ENCODE measurements at places on chromosomes 12 and 14. TPM values are rescaled to one million over a fixed set of nuclear protein-coding genes. Genes with fewer than 3 reads are reported as not detected.

Gene KRT78
- 0.22 TPM for total RNA-seq

Gene SPIC
- not detected for total RNA-seq

Gene FAM90A1
- total RNA-seq = not detected

DNA sequence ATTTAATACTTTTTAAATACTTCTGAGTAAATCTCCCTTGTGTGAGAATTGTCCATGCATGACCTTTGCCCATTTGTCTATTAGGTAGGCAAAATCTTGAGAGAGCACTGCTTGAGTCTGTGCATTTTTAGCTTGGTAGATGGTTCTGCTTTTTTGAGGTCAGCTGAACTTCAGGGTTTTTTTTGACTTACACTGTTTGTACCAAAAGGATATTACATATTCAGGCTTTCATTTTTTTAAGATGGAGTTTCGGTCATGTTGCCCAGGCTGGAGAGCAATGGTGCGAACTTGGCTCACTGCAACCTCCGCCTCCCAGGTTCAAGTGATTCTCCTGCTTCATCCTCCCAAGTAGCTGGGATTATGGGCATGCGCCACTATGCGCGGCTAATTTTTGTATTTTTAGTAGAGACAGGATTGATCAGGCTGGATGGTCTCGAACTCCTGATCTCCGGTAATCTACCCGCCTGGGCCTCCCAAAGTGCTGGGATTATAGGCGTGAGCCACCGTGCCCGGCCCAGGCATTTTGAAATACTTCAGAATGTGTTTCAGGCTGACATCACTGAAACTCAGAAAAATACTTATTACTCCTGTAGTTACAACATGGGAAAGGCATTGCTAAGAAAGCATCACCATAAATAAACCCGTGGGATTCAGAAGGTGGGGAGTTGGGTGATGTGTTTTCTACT is 11.1 kb downstream of the RASSF3 start:
- DNase-seq = peak; percentile 62

DNA sequence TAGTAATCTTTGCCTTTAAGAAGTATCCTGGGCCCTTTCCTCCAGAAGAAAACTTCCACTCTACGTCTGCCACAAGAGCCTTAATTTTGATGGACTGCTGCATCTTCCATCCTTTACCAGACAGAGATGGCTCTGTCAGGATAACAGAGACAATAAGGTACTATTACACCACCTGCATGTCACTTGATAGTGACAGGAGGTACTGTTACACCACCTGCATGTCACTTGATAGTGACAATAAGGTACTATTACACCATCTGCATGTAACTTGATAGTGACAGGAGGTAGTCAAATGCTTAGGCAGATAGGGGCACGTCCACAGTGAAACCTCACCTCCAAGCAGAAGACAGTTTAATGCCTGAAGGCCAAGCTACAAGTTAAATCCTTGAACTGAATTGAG is 13.9 kb downstream of the OR6C74 start:
- no peak for DNase-seq

DNA sequence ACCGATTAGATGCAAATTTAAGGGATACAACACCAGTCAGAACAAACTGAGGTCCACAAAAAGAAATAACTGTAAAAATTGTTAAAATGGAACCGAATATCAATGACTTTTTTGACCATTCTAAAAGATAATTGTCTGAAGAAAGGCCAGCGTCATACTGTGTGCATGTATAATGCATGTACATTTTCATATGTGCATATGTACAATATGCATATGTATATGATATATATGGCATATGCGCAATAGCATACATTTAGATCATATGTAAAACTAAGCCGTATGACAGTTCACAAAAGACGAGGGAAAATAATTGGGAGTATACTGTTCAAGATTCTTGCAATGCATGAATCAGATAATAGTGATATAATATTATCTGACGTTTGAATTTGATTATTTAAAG is 475.8 kb upstream of the TMEM132C start:
- DNase-seq = no peak

DNA sequence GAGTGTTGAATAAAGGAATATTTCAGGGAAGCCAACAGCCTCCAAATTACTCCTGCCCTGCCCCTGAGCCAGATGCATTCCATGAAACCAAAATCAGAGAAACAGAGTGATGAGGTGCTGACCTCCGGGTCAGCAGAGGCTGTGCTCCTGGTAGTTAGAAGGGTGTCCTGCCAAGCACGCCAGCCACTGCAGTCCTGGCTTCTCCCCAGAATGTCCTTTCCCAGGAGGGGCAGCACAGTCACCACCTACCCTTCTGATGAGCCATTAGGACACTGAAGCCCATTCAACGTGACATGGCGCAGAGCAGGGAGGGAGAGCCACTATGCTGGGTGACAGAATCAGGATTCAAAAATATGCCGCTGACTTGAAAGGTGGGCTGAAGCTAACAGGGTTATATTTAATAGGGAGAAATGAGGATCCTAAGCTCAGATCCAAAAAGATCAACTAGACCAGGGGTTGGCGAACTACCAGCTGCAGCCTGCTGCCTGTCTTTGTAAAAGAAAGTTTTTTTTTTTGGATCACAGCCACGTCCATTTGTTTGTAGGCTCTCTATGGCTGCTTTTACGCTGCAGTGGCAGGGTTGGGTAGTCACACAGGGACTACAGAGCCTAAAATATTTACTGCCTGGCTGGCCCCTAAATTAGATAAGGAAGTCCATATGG is 34.5 kb upstream of the PLEK2 start:
- DNase-seq = peak; percentile 65

- DNase-seq = no peak
Measured at GRCh38 chr12:62533755-62534107, 67.1 kb downstream of the MON2 start.

- DNase-seq = peak; percentile 67
Measured at GRCh38 chr12:46933947-46934346, 108.2 kb upstream of the SLC38A4 start.

DNA sequence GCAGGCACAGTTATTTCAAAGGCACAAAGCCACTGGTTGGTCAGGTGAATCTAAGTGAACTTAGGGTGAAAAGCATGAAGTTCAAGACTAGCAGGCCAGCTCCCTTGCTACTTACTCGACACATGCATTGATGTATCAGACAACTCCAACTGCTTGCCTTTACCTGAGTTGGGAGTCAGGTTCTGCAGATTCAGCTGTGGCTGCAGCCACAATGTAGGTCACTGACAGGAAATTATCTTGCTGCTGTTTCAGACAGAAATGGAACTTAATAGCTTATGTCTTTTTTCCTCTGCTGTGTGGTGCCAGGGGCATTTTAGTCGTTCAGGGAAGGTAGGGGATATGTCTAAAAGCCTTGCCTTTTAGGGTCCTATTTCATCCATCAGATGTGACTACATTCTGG is 125.6 kb upstream of the RPH3A start:
- DNase-seq = no peak

- DNase-seq = peak; percentile 96
Measured at GRCh38 chr12:62631471-62632410, 165.1 kb downstream of the MON2 start.

DNA sequence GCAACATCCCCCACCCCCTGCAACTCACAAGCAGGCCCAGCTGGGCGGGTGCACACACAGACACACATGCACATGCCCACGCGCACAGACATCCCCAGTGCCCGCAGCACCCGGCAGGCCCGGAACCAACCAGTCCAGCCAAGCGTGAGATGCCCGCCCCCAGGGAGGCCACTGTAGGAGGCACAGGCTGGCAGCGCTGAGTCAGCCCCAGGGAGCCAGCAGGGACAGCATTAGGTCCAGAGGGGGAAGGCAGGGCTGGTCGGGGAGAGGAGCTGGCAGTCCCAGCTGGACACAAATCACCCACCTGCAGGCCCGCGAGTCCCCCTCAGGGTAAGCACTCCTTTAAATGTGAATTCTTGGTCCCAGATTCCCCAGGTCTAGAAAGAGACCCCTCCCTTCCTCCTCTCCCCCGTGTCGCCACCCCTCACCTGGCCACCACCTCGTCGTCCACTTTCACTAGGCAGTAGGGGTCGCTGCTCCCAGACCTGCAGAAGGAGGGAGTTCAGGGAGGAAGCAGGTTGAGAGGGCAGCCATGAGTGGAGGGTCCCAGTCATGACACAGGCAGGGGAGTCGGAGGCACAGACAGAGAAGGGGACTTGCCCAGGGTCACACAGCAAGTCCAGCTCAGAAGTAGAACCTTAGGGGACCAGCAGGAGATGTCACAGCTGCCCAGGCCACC is 5.0 kb downstream of the RASAL1 start:
- DNase-seq = peak; percentile 72

DNA sequence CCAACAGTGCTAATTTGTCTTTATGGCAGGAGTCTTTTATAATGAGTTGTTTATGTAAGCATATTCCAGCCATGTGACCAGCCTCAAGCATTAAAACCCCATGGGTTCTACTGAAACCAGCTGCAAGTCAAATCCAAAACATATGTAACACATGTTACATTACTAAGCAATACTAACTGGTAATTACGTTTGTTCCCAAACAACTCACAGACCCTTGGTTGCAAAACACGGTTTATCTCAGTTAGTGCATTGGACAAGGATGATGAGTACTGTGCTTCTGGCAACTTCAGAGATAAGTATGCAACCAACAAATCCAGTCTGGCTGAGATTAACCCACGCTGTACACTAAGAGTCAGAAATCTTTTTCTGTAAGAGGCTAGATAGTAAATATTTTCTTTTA is 110.1 kb upstream of the FAR2 start:
- no peak for DNase-seq

- DNase-seq = peak; percentile 76
Measured at GRCh38 chr12:110316861-110317260, 35.8 kb downstream of the ATP2A2 start.

DNA sequence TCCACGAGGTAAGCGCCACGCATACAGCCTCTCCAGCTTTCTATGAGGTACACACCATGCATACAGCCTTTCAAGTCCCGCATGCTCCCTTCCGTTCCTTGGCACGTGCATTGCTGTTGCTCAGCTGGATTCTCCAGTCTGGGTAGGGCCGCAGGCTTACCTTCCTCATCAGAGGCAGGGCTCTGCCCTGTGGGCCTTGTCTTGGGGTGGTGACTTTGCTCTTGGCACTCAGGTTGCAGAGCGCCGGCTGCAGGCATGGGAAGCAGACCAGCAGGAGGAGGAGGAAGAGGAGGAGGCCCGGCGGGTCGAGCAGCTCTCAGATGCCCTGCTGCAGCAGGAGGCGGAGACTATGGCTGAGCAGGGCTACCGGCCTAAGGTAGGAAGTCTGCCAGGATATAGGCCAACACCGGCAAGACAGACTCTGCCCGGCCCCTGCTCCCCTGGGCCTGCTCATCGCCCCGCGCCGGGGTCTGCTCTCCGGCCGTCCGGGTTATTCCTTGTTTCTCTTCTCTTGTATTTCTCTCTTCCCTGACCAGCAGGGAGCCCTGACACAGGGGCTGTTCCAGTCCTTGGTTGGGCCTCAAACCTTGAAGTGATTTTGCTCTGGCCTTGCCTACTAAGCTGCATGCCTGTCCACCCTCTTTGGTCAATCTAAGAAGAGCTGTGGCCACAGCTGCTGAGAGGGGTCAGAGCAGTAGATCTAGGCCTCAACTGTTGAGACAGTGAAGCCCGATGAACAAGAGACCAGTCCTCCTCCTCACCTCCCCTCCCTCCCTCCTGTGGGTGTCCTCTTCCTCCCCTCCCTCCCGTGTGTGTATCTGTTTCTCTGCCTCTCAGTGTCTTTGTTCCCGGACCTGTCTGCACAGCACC is 15.3 kb downstream of the TCHP start:
- DNase-seq = no peak

GRCh38 chr12:9941838-9942237 is 9.7 kb upstream of the CLEC2A start:
- DNase-seq = no peak

DNA sequence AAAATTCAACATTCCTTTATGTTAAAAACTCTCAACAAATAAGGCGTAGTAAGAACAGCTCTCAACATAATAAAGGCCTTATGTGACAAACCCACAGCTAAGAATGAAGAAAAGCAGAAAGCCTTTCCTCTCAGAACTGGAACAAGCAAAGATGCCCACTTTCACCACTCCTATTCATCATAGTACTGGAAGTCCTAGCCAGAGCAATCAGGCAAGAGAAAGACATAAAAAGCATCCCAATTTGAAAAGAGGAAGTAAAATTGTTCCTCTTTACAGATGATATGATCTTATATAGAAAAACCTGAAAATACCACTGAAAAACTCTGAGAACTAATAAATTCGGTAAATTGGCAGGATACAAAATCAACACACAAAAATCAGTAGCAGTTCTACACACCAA is 52.1 kb downstream of the STON2 start:
- no peak for DNase-seq

DNA sequence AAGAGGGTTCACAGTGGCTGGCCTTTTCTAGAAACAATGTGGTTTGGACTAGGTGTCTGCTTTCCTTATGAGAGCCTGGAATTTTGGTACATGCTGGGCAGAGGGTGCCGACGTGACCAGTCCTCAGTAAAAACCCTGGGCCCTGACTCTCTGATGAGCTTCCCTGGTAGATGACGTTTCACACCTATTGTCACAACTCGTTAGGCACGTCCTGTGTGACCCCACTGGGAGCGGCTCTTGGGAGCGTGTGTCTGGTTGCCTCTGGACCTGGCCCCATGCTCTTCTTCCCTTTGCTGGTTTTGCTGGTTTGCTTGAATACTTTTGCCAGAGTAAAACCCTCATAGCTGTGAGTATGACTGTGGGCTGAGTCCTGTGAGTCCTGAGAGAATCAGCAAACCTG is 136.9 kb downstream of the RIMBP2 start:
- DNase-seq = no peak

DNA sequence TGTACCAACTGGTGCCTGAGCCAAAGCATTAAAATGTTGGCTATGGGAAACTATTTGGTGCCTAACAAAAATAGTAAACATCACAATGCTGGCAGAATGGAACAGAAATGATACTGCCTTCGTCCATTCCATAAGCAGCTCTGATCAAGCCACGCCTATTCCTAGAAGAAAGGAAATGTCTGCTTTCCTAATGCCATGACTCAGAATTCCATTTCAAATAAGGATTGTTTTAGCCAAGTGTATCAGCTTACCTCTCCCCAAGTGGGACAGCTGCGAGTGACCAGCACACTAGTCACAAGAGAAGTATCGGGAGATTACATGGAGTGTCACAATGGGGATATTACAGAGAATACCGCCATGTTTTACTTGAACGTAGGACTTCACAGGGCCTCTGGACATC is 38.7 kb downstream of the GLT8D2 start:
- DNase-seq = peak; percentile 92

- no peak for DNase-seq
Measured at GRCh38 chr14:101198398-101199027, 295.0 kb upstream of the RTL1 start.
